ENCODE measurements at places on chromosomes 11 and 22. TPM values are rescaled to one million over a fixed set of nuclear protein-coding genes. Genes with fewer than 3 reads are reported as not detected.

The APOL4 gene
- total RNA-seq, result 7.0 TPM

The GAB4 gene
- not detected for total RNA-seq

The UBQLN3 gene
- 0.71 TPM for total RNA-seq

- no peak for DNase-seq
- H3K4me1 ChIP-seq, result no peaks in the 10 kb centered on the region
- no peaks in the 10 kb centered on the region for H3K27me3 ChIP-seq
- H3K27ac ChIP-seq, result no peak within 1 kb of the TSS
These were observed at the start of gene VPREB3 for GRCh38 chr22:23754220-23754919. VPREB3 (minus strand) TSS chr22:23754425; CDS start chr22:23754363, 62 bp downstream.

DNA sequence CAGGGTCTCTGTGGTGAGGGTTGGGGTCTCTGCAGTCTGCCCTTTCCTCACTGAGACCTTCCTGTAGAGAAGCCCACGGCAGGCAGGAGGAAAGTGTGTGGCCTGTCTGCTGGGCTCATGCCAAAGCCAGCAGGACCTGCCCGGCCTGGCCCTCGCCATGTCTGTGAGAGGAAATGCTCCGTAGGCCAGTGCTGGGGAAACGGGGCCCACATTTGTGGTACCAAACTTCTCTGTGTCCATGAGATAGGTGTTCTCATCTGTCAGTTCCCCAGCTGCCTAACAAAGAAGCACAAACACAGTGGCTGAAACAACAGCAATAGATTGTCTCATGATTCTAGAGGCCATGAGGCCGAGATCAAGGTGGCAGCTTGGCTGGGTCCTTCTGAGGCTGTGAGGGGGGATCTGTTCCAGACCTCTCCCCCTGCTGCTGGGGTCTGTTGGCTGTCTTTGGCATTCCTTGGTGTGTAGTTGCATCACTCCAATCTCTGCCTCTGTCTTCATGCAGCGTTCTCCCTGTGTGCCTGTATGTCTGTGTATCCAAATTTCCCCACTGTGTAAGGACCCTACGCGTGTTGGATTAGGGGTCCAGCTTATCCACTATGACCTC lies 772.5 kb downstream of the TBC1D22A start:
- H3K27me3 ChIP-seq, result no peaks in the 10 kb centered on the region
- DNase-seq, result no peak
- H3K36me3 ChIP-seq, result no peaks in the 10 kb centered on the region

- no peak for DNase-seq
- no peaks in the 10 kb centered on the region for H3K27me3 ChIP-seq
- H3K4me1 ChIP-seq, result no peaks in the 10 kb centered on the region
- H3K4me3 ChIP-seq, result no peak overlapping the region
- no peaks in the 10 kb centered on the region for H3K36me3 ChIP-seq
- no peak overlapping the region for H3K27ac ChIP-seq
These were observed 249.0 kb downstream of the DYNC2H1 start for GRCh38 chr11:103358251-103358650.

GRCh38 chr11:50412832-50413231 lies 380.2 kb downstream of the OR4C45 start:
- H3K27me3 ChIP-seq, result no peaks in the 10 kb centered on the region
- DNase-seq, result peak; percentile 42
- H3K4me1 ChIP-seq, result no peaks in the 10 kb centered on the region
- no peak overlapping the region for H3K4me3 ChIP-seq
- H3K27ac ChIP-seq, result no peak overlapping the region

DNA sequence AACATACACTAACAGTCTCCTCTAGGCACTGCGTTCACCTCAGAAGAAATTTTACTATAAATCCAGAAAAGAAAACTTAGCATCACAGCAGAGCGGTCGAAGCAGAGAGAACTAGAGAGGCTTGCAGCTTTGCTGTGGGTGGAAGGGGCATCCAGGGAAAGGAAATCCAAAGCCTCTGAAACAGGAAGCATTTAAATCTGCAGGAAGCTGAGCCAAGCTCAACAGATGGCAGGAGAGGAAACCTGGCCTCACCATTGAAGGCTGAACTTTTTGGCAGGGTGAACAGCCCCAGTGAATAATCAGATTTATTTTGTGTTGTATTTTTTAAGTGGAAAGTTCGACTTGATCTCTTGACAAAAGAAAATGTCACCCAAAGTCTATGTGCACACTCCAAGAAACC lies 858.1 kb downstream of the OPCML start:
- no peaks in the 10 kb centered on the region for H3K4me1 ChIP-seq
- H3K27ac ChIP-seq, result no peak overlapping the region
- no peak for DNase-seq
- H3K4me3 ChIP-seq, result no peak overlapping the region

GRCh38 chr22:25654676-25655075 lies 87.3 kb upstream of the MYO18B start:
- no peak for DNase-seq
- H3K36me3 ChIP-seq, result no peaks in the 10 kb centered on the region
- no peak overlapping the region for H3K4me3 ChIP-seq
- no peak overlapping the region for H3K27ac ChIP-seq
- no peaks in the 10 kb centered on the region for H3K27me3 ChIP-seq
